ENCODE measurements at places on chromosomes 16 and 17.
A peak's percentile ranks its signal among the peaks of the same experiment; 100 is the strongest.

DNA sequence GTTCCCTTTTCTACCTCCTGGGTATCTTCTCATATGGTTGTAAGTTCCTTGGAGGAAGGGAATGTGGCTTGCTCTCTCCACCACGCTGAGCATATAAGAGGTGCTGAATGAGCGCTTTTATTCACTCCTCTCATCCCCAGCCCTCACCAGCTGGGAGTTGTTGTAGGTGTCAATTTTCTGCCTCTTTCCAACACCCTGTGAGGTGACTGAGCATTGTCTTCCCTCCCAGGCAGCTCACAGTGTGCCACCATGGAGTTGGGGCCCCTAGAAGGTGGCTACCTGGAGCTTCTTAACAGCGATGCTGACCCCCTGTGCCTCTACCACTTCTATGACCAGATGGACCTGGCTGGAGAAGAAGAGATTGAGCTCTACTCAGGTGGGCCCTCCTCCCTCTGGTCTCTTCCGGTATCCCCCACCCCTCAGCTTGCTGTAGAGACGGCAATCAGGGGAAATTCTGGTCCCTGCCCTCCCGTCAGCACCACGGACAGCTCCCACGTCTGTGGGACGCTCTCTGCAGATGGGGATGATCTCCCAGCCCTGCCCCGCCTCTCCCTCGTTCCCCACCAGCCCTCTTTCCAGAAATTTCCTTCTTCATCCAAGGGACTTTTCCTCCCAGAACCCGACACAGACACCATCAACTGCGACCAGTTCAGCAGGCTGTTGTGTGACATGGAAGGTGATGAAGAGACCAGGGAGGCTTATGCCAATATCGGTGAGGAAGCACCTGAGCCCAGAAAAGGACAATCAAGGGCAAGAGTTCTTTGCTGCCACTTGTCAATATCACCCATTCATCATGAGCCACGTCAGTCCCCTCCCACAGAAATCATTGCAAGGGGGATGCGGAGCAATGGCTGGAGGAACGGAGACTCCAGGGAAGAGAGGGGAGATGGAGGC, 18.3 kb downstream of the CIITA start:
- DNase-seq: no peak

DNA sequence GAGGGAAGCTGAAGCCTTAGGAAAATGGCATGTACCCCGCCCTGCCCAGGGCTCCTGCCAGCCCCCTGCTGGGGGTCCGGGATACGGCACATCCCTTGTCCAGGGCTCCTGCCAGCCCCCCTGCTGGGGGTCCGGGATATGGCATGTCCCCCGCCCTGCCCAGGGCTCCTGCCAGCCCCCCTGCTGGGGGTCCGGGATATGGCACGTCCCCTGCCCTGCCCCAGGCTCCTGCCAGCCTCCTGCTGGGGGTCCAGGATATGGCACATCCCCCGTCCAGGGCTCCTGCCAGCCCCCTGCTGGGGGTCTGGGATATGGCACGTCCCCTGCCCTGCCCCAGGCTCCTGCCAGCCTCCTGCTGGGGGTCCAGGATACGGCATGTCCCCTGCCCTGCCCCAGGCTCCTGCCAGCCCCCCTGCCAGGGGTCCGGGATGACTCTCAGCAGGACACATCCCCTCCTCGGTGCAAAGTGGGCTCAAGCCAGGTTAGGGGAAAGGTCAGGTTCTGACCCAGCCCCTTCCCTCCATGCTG, 43.2 kb downstream of the RPH3AL start:
- no peak for DNase-seq

DNA sequence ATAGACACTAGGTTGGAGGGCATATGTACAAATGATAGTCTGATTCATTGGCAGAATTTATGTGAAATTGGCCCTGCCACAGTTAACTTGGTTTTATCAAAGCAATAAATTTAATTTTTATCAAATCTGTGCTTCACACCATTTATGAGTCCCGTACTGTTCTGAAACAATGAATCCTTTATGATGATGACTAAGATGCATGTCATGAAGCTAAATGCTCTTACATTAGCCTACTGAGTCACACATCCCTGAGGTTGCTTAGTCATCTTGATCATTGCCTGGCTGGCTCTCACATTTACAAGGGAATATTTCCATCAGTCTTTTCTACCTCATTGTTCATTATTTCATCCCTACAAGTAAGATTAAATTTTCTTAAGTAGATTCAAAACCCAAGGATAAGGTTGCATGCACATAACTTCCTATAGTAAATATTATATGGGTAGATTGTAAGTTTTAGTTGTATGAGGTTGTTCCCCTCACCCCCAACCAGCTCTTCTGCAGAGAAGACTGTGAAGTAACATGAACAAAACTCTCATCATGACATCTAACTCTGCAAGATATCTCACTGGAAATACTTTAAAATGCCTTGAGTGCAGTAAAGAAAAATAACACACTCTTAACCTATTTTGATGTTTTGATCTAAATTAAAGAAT, 170.7 kb downstream of the CYB561 start:
- no peak for DNase-seq

DNA sequence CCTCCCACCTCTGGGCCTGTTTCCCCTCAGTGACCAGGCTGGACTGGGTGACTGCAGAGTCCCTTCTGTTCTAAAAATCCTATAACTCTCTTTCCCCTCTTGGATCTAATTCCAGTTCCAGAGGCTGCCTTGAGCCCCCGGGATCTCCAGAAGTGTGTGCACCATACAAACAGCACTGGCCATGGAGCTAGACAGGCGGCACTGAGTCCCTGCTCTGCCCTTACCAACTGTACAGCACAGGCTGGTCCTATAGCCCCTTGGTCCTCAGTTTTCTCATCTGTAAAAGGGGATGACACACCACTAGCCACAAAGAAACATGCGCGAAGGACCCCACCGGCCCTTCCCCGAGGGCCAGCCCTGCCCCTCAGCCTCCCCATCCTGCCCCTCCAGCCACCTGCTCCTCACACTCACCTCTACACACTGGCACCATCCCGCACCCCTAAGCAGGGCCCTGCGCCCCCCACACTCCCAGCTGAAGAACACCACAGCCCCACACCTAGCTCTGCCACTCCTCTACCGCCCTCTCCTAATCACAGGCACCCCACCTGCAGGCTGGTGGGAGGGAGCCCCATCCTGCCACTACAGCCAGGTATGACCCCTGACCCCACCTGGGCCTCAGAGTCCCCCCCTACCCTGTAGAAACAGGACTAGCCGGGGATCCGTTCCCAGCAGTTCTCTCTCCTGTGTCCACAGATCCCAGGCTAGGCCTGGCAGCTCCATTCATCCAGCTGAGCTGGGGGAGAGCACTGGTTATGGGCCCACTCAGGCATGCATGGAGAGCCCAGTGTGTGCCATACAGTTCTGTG, 913 bp upstream of the KRT16 start:
- DNase-seq: no peak

DNA sequence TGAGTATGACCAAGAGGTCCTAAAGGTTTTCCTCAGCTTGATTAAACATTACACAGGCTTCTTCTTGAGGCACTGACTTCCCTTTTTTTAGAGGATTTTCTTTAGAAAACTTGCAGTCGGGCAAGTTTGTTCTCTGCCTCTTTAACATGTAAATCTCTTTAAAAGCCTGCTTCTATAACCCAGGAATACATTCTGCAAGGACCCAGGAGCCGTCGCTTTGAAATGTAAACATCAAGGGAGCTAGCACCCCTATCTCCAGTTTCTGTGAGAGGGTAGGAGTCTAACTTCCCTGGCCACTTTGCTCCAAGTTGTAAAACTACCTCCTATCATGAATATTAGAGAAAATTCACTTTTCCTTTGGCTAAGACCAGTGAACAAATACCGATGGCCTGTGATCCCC, 201.5 kb upstream of the CPHXL start:
- no peak for DNase-seq

GRCh38 chr16:46673320-46674013, 15.5 kb downstream of the VPS35 start:
- DNase-seq: peak; percentile 14

- DNase-seq: no peak
Measured at GRCh38 chr17:17366941-17367875, 64.0 kb downstream of the NT5M start.

Data from T follicular helper cell (primary cell).